ENCODE measurements at places on chromosomes 5 and 9.

- DNase-seq = no peak
Observed at GRCh38 chr5:81785322-81785721, 34.4 kb upstream of the SSBP2 start.

DNA sequence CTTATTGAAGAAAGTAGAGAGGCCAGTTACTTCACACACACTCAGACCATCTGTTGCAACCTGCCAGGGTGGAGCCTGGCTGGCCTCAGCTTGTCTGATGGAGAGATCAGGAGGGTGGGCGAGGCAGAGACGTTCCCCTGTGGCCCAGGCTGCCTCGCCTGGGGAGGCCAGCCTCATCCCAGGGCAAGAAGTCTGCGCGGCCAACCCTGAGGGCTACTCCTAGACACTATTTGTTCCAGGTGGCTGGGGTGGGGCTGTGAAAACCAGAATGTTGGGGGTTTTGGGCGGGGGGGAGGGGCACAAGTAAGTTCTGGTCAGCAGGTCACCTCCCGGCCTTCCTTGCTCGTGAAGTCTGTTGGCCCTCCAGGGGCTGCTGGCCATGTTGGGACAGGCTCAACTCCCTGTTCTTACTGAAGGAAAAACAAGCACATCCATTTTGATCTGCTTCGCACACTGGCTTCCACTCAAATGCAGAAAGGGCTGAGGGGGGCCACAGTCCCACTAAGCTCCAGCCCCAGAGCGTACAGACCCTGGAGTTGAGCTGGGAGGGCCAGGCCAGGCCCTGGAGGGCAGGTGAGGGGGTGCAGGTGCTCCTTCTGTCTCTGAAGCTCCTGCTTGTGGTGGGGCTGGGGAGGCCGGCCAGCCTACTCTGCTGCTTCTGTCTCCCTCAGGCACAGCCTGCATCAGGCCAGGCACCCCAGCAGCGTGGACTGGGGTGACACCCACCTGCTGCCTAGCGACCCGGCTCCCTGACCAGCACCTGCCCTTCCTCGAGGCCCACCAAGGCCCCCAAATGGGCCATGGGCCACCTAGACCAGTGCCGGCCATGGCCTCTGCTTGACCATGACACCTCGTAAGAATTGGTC, 46.6 kb downstream of the SECISBP2 start:
- no peak for DNase-seq

- DNase-seq = no peak
Observed at GRCh38 chr5:23507278-23507685, at the start of gene PRDM9. Gene PRDM9 (plus strand): TSS chr5:23507609. CDS start chr5:23509034, 1,425 bp downstream.

DNA sequence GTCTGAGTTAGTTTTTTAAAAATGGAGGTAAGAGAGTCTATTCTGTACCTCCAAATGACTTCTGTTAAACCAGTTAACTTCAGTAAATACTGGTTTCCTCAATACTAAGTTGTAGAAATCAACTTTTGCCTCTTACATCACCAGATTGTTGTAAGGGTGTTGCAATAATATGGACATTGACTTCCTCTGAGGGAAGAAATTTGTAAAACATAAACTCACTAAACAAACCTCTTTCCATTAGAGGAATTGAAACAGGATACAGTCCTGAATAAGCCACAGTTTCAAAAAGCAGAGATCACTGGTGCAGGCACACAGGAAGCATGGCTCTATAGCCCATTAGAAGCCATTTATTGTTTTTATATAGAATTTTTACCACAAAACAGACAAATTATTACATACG, 32.7 kb upstream of the SLCO6A1 start:
- DNase-seq = no peak

DNA sequence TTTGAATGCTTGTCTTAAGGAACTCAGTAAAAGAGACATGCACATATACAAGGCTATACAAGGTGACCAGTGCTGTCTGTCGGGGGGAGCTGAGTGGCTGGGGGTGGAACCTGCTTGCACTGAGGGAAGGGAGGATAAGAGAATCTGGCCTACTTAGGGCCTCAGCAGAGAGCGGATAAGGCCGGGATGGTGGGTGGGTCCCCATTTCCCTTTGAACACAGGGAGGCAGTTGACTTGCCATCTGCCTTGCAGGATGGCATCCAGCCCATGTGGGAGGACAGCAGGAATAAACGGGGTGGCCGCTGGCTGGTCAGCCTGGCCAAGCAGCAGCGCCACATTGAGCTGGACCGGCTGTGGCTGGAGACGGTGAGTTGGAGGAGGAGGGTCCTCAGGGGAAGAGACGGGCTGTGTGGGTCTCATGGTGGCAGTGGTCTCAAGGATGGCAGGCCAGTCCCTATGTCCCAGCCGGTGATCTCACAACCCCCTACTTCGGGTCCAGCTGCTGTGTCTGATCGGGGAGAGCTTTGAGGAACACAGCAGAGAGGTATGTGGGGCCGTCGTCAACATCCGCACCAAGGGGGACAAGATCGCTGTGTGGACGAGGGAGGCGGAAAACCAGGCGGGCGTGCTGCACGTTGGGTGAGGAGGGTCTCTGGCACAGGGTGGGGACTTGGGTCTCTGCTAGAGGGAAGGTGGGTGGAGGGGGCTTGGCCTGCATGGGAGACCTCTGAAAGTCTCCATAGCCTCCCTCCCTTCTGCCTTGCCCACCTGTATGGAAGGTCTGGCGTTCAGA, 2.2 kb upstream of the TSPAN17 start:
- DNase-seq = no peak

DNA sequence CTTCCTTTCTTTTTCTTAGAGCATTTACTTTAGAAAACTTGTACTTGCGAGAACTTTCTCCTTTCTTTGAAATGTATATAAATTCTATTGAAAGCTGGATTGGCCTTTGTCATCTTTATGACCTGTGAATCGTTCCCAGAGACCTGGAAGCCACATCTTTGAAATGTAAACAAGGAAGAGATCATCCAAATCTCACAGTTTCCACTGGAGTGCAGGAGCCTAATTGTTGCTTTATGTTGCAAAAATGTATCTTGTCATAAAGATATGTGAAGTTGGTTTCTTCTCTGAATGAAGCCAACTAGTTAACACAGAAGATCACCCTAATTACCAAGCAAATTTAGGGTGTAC, 1101.8 kb downstream of the TAF11L14 start:
- no peak for DNase-seq

DNA sequence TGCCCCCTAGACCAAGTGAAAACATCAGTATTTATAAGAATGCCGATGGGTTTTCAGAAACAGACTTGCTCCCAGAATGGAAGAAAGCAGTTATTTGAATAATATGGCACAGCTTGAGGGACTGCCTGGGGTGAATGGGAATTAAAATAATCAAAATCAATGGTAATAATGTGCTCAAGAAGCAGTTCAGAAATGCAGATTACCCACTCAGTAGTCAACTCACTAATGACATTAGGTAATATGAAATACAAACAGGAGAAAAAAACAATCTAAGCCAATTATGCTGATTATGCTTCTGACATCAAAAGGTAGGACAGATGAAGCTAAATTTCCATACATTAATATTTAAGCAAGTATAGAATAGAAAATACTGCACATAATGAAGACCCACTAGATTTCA, 179.3 kb downstream of the ENC1 start:
- no peak for DNase-seq

DNA sequence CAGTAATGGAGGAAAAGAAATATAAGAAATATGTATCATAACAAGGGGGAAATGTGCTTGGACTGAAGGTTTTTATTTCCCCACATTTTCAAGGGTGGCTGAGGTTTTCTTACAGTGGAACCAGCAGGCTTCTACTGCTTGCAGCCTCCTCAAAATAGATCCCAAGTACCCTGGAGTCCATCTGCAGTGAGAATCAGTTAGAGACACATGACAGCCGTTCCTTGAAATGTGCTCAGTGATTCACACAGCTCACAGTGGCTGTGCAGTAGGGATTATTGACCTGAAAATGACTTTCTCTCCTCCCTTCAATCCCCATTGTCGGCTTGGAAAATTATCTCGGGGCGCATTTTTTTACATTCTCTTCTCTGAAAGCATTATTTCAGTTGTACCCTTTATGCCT, 832.0 kb downstream of the TLR4 start:
- DNase-seq = no peak

- DNase-seq = no peak
Observed at GRCh38 chr9:27280860-27281259, 16.1 kb downstream of the EQTN start.

GRCh38 chr5:83914662-83915418, 194.2 kb upstream of the HAPLN1 start:
- DNase-seq = no peak

- no peak for DNase-seq
Observed at GRCh38 chr5:107074996-107075395, 595.7 kb downstream of the EFNA5 start.

- no peak for DNase-seq
Observed at GRCh38 chr9:19642256-19642655, 146.6 kb downstream of the SLC24A2 start.

GRCh38 chr9:130119519-130120298, 52.5 kb upstream of the NCS1 start:
- no peak for DNase-seq

GRCh38 chr9:135474915-135475314, 4.7 kb upstream of the PPP1R26 start:
- no peak for DNase-seq

DNA sequence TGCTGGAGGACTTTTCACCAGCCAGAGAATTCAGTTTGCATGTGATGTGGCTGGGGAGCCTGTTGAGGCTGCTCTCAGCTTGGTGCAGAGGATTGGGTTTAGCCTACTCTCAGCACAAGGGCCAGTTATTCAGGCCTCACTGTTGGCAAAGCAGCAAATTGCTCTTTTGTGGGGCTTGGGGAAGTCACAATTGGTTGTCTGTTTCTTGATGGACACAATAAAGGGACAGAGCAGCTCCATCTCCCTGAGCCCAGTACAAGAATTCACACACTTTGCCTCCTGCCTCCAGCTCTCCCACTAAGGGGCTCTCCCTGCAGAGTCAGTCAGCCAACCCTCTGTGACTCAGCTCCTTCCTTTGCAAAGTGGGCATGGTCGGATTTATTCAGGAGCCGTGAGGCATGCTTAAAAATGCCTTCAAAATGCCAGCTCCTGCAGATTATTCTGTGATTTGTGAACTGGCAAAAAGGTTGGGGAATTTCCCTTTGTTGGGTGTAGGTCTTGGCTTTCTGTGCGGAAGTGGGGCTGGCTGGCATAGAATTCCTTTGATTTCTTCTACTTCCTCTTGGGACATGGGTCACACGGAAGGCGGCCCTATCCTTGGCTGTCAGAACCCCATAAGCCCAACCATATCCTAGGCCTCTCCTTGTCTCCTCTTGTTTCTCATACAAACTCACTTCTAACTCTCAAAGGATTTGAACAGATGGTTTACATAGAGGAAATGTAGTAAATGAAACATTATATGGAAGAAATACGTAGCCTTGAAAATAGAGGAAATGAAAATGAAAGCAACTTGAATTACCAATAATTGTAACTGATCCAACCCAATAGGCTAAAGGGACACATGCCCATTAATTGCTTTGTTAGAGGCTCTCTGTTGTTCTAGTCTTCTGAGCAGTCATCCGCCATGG, 118.7 kb upstream of the CD180 start:
- no peak for DNase-seq

- DNase-seq = no peak
Observed at GRCh38 chr5:58318468-58318867, 141.4 kb downstream of the PLK2 start.

DNA sequence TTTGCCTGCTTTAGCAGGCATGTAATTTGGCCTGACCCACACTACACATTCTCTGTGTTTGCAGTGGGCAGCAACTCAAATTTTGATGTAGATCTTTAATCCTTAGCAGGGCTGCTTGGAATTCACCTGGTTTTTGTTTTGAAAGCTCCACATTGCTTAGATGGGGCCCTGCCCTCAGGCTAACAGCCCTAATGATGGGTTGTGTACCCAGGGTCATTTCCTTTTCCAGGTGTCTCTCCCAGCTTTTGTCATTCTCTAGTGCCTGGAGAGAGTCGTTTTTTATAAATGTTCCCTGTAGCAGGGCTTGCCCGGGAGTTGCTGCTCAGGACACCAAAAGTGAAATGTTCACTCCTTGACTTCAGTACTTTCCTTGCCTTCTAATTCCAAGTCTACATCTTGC, 126.3 kb downstream of the TRIO start:
- no peak for DNase-seq

GRCh38 chr5:139689631-139690063, 41.5 kb downstream of the CXXC5 start:
- no peak for DNase-seq

- DNase-seq = no peak
Observed at GRCh38 chr5:176614805-176615478, 5.0 kb upstream of the GPRIN1 start.

DNA sequence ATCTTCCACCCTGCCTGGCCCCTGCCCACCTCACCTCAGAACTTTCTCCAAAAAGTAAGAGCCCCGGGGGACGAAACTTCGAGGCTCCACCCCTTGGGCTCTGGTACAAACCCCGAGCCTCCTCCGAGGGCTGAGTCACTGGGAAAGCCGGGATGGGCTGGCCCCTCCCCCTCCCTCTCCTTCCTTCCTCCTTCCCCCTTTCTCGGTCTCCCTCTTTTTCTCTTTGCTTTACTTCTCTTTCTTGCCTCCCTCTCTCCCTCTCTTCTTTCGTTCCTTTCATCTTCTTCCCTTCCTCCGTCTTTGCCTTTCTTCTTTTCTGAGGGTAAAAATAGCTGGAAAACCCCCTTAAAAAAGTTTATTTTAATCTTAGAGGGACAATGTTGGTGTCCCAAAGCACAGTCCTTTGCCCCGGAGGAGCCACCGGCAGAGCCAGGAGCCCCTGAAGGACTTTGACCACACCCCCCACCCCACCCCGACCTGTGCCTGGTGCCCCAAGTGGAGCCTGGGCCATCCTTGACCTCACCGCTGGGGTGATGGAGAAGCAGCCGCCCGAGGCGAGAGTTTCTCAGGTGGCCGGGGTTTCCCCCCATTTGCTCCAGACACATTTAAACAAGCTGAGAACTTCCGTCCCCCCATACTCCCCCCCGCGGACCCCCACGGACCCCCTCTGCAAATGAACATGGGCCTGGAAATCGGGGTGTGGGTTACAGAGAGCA, 5.7 kb upstream of the NOTCH1 start:
- no peak for DNase-seq

- no peak for DNase-seq
Observed at GRCh38 chr5:41253109-41253508, 39.8 kb upstream of the C6 start.

DNA sequence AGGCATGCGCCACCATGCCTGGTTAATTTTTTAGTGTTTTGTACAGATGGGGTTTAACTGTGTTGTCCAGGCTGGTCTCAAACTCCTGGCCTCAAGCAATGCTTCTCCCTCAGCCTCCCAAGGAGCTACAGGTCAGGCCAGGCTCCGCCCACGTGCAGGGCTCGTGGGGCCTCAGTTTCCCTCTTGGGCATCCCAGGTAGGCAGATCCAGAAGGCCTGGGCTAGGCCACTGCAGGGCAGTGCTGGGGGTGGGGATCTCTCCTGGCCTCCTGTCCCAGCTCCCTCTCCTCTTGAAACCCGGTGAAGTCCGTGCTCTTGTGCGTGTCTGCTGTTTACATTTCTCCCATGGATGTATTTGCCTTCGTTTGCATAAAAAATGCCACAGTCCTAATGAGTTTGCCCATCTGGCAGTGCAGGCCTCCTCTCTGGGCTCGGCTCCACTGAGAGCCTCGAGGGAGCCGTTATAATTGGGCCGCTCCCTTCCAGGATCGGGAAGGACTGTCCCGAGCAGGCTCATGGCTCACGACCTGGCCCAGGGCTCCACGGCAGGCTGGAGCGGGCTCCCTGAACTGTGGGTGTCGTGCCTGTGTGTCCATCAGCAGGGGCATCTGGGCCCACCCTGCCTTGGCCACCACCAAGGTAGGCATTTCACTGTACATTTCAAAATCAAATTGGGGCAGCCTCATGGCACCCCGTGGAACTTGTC, 52.6 kb upstream of the RUFY1 start:
- DNase-seq = no peak

- no peak for DNase-seq
Observed at GRCh38 chr5:40258222-40258621, 421.5 kb upstream of the PTGER4 start.

- DNase-seq = no peak
Observed at GRCh38 chr9:135925496-135926133, 18.3 kb upstream of the CAMSAP1 start.
